ENCODE measurements at places on chromosomes 13 and 19.

DNA sequence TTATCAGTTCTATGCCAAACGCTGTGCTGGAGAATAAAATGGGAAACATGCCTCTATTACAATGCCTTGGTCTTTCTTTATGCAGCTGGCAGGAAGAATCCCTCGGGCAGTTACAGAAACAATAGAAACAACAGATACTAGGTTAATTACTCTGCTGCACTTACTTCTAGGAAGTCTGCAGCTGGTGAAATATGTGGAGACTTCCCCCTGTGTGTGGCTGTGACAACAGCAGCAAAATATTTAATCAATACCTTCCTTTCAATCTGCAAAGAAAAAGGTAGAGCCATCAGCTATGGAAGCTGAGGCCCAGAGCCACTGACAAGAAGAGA lies 9.9 kb downstream of the STOML3 start:
- no peak for DNase-seq

- no peak for DNase-seq
These were observed 31.0 kb downstream of the PAK4 start for GRCh38 chr19:39156326-39157230.

GRCh38 chr13:39016087-39016486 lies 21.8 kb downstream of the PROSER1 start:
- no peak for DNase-seq

- no peak for DNase-seq
These were observed 4.5 kb downstream of the FGF9 start for GRCh38 chr13:21675095-21675991.

All from tibial artery (tissue), 4 donors.